ENCODE measurements at places on chromosomes 13 and 19. TPM values are rescaled to one million over a fixed set of nuclear protein-coding genes. Genes with fewer than 3 reads are reported as not detected.

- DNase-seq, result no peak
These were observed 2.3 kb upstream of the KDM4B start for GRCh38 chr19:4966591-4966990.

- DNase-seq, result no peak
These were observed 20.7 kb downstream of the COL4A1 start for GRCh38 chr13:110285991-110286832.

- DNase-seq, result no peak
These were observed 50.3 kb downstream of the CCDC70 start for GRCh38 chr13:51912091-51912490.

GRCh38 chr19:36423925-36424324 lies 5.5 kb upstream of the ZFP82 start:
- DNase-seq, result no peak

DNA sequence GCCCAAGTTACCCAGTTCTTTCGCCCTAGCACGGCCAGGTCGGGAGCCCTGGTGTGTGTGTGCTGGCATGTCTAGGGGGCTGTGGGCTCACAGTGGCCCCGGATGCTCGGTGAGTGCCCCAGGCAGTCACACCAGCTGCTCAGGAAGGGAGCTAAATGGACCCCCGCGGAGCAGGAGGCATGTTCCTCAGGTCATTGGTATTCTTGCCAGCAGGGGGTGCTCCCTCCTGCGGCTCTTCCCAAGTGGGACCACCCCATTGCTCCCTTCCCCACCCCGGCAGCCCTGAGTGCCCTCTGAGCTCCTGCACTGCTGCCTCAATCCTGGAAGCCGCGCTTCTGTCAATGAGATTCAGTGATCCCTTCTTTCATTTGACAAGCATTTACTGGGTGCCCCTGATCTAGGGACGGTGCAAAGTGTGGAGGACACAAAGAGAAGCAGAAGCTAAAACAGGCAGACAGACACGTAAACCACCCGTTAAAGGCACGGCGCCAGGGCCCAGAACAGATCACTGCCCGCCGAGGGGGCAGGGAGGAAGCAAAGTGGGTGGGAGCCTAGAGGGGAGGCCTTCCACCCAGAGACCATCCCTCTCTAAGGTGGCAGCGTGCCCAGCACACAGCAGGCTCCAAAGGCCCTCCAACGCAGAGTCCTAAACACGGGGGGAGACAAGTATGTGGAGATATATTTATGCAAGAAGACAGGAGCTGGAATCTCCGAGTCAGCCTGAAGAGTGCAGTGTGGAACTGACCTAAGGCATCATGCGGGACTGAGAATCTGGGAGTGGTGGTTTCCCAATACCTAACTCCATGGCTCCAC lies 5.2 kb upstream of the ADPRHL1 start:
- DNase-seq, result no peak

GRCh38 chr13:95241321-95241720 lies 59.9 kb downstream of the ABCC4 start:
- DNase-seq, result no peak

DNA sequence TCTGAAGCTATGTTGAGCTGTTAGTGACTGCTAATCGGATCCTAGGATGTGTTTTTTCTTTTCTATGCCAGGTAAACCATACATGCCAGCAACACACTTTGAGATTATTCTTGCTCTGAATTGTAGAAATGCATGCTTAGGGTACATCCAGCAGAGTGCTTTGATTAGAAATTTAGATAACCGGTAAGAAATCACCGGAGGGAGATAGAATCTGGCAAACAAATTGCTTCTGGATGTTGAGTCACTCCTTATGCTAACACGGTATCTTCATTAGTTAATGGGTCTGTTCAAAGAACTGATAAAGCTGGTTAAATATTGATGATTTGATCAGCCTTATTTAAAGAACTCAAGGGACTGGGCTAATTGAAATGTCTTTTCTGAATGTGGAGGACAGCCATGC lies 85.1 kb upstream of the SIAH3 start:
- no peak for DNase-seq

DNA sequence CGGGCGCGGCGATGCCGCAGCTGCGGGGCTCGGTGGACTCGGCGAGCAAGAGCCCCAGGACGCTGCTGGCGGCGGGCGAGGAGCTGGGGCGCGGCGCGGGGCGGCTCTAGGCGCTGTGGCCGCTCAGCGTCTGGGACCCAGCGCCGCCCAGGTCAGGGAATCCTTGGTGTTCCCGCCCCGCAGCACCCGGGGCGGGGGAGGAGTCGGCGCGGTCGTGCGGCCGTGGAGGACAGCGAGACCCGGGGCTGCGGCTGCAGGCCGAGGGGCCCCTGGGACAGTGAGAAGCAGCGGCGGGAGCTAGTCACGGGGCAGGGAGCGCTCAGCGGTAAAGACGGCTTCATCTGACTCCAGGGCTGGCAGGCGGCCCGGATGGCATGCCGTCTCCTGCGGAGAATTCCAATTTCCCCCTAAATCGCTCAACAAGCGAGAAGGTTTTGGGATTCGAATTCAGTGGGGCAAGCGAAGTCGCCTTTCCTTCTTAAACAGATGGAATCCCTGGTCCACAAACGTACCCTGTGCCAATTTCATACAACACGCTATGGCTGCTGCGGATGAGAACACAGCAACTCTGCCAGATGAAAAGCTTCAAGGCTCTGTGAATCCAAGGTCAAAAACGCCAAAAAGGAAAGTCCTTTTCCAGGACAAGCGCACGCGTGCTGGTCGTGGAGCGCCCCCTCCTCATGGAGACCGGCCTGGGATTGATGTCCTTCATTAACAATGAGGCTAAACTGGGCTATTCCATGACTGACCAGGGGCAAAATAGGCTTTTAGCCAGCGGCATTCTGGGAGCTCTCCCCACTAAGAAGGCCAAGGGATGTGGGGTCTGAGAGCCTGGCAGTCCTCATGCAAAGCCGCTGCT lies 4.2 kb upstream of the ZSCAN4 start:
- DNase-seq, result peak; percentile 59

DNA sequence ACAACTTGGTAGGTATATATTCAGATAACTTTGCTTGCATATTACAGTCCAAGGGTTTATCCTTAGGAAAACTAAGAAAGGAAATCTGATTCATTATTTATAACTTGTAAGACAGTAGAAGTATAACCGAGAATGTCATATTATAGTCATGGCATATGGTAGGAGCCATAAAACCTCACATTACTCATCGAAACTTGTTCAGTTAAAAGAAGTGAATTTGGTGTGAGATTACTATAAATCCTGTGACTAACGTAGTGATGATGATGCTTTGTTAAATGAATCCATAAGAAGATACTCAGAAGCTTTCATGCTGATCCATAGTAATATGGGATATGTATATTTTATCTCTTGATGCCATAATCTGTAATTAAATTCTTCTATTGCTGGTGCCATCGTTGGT lies 57.3 kb downstream of the MTUS2 start:
- no peak for DNase-seq

- DNase-seq, result no peak
These were observed 743 bp downstream of the RDH8 start for GRCh38 chr19:10013834-10014618.

DNA sequence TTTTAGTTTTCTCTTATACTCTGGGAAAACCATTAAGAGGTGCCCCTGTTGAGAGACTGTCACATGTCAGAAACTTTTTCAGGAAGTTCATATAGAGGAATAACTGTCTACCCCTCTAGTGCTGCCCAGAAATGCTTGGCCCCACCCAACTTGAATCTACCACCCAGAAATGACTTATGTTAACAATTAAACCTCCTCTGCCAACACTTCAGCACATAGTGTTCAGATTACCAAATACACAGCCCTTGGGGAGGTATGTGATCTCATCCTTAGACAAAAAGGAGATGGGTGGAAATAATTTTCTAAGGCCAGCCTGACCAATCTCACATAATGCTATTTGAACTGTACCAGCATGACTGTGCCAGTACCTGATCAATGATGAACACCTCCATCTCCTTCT lies 35.6 kb downstream of the CCDC169 start:
- no peak for DNase-seq

DNA sequence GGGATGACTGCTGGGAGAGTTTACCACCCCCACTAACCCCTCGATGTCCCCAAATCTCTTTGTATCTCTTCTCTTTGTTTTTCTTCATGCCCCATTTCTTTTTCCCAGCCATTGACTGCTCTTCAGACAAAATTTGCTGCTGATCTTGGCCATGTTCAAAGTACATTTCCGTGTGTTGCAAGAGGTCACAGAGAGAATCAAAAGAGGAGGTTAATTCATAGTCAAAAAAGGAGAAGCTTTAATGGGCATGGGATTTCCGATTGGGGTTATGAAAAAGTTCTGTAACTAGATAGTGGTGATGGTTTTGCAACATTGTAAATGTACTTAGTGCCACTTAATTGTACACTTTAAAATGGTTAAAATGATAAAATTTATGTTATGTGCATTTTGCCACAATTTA lies 121.1 kb downstream of the FLT1 start:
- no peak for DNase-seq

DNA sequence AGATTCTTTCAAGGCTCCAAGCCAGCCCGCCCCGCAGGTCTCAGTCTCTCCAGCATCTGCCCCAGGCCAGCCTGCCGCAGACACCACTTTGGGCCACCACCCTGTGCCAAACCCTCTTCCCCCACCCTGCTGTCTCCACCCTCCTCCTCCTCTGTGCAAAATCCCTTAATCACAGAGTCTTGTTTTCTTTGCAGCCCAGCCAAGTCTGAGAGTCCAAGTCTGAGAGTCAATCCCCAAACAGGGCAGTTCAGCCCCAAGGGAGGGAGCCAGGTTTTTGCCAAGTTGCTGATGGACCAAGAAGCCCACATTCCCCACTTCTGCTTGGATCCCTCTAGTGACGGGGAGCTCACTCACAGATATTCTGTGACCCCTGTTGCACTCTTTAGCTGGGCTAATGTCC lies 3.1 kb downstream of the ADAMTS10 start:
- DNase-seq, result no peak

GRCh38 chr13:26526702-26527216 lies 30.7 kb upstream of the WASF3 start:
- no peak for DNase-seq

DNA sequence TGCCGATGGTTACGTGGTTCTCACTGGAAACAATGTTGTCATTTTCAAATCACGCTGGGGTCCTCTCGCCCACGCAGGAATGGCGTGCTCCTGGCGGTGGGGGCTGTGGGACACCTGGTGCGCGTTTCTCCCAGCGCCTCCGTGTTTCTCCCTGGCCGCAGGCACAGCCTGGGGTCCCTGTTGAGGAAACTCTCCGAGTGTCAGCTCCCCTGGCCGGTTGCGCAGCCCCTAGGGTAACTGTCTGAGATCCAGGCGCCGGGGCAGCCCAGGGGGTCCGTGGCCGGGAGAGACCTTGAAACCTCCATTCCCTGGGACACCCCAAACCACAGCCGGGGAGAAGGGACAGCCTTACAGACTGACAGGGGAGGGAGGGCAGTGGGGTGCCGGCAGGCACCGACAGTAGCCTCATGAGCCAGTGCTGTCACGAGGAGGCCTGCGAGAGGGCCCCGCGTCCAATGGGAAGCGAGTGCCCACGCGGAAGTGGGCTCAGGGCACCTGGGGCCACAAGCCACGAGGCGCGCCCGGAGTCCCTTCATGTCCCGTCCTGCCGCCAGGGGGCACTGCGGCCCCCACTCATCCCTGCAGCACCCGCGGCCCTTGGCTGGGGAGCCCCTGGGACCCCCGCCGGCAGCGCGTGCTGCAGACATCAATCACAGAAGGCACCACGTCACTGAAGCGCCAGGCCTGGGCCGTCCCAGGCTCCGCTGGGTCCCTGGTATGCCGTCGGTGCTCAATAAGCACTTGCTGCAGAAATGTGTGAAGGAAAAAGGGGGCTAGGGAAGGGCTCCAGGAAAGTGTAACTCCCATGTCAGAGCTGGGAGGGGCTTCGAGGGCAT lies 9.5 kb downstream of the ADAMTSL5 start:
- peak; percentile 90 for DNase-seq

DNA sequence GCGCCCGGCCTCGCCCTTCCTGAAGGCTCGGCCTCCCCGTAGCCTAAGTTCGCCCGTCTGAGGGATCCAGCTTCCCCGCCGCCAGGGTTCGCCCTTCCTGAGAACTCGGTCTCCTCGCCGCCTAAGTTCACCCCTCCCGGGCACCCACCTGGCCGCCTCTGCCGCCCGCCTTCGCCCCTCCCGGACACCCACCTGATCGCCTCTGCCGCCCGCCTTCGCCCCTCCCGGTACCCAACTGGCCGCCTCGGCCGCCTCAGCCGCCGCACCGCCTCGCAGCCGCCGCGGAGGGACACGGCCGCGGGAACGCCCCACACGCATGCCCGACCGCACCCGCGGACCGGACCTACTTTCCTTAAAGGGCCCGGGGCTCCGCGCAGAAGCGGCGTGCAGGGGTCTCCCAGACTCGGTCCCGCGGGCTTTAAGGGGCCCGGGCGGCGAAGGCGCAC lies at the start of gene MOB3A:
Gene MOB3A (minus strand): TSS at position 293 of the 446 bp plus-strand sequence. CDS start 17,766 bp downstream, outside the sequence.
- DNase-seq, result peak; percentile 97

- no peak for DNase-seq
These were observed 99.2 kb upstream of the KLF5 start for GRCh38 chr13:72959643-72960042.

DNA sequence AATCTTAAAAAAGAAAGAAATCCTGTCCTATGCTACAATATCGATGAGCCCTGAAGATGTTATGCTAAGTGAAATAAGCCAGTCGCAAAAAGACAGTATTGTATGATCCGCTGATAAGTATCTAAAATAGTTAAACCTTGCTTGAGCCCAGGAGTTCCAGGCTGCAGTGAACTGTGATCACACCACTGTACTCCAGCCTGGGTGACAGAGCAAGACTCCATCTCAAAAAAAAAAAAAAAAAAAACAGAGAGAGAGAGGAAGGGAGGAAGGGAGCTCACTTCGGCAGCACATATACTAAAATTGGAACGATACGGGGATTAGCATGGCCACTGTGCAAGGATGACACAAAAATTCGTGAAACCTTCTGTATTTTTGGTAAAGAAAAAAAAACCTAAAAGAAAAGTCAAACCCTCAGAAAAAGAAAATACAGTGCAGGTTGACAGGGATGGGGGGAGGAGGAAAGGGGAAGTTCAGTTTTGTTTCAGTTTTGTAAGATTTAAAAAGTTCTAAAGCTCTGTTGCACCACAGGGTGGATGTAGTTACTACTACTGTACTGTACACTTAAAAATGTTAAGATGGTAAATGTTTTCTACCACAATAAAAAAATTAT lies 8.4 kb downstream of the CLASRP start:
- no peak for DNase-seq

The ONECUT3 gene
- total RNA-seq, result not detected

The B3GNT3 gene
- not detected for total RNA-seq

The KLK4 gene
- not detected for total RNA-seq

The CEACAM4 gene
- not detected for total RNA-seq

The CEACAM21 gene
- 31.1 TPM for total RNA-seq

The TNFRSF19 gene
- not detected for total RNA-seq

The ZNF177 gene
- total RNA-seq, result not detected

The TGFBR3L gene
- 5.3 TPM for total RNA-seq

The ADAMTS10 gene
- 2.5 TPM for total RNA-seq

The HSPB6 gene
- total RNA-seq, result not detected

The ZNF345 gene
- total RNA-seq, result 2.8 TPM

Data from activated CD4-positive, alpha-beta T cell treated with anti-CD3 and anti-CD28 coated beads, Interleukin-2, amount 10 ng/mL, durations not matched to agents 24 days and 14 days (primary cell).